CD4-positive, alpha-beta T cell (primary cell): ENCODE measurements at places on chromosomes 1 and 21. TPM values are rescaled to one million over a fixed set of nuclear protein-coding genes. Genes with fewer than 3 reads are reported as not detected.

- DNase-seq = no peak
Observed at GRCh38 chr1:53576866-53577760, 117.9 kb downstream of the DMRTB1 start.

DNA sequence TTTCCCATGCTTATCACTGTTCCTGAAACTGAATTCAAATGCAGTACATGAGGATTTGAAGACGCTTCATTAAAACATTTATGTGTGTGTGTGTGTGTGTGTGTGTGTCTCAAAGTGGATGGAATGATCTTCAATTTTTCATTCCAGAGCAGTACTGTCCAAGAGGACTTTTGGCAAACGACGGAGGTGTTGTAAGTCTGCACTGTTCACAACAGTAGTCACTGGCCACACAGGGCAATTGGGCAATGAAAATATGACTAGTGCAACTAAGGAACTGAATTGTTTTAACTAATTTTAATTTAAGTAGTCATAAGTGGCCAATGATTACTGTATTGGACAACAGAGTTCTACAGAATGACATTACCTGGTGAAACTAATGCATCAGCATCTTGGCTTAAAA lies 5.0 kb downstream of the TAF5L start:
- DNase-seq = no peak

GRCh38 chr1:31830065-31830464 lies 14.2 kb upstream of the SPOCD1 start:
- DNase-seq = no peak

DNA sequence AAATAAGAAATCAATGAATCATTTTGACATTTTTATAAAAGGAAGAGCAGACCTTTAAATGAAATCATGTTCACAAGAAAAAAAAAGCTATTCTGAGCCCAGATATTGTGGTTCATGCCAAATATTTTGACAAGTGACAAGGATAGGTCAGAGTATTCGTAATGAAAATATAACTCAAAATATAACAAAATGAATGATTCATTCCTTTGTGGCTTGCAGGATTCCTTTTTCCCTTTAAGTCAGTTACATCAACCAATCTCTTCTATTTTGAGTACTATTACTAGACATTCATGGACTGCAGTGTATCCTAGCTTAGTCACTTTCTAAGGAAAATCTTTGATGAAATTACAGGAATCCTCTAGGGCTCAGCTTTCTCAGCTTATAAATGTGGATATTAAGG lies 188.7 kb downstream of the COL11A1 start:
- DNase-seq = no peak

DNA sequence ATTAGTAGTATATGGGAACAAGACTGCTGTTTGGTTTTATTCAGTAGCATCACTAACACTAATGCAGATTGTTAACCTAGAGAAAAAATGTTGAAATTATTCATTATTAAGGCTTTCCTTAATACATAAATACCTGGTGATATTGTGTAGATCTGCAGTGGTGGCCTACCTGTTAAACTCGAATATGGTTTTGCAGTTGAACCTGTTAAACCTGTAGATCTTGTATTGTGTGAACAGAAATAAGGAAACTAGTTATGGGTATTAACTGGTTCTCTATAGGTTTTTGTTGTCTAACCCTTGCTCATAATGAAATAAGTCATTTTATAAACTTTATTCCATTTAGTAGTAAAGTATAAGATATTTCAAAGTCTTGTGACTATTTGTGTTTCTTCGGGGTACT lies 23.9 kb downstream of the PKN2 start:
- DNase-seq = no peak

OR10X1 gene
- total RNA-seq = not detected
